NCI-H1417 (cell line): ENCODE measurements at places on chromosomes 6 and 20.

DNA sequence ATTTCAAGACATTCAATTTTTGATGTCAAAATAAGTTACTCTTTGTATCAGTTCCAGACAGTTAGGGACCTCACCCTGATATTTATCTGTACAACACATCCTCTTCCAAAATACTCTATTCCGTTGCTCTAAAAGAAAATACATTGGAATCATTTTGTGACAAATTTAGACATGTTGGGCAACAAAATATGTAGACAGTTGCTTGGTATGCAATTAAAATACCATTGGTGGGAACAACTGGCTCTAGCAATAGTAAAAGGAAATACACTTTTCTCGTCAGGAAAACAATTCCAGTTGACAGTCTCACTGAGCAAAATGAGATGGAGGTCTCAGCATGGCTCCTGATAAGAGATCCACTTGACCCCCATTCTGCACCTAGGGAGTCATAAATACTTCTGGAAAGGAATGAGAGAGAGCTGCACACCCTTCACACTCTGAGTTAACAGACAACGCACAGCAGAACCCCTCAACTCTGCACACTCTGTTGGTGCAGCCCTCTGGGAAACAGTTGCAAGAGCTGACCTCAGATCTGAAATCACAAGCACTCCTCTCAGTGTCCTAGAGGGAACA lies 171.3 kb upstream of the NT5E start:
- DNase-seq, result no peak

- no peak for DNase-seq
Observed at GRCh38 chr6:13523826-13524622, 36.6 kb upstream of the GFOD1 start.

DNA sequence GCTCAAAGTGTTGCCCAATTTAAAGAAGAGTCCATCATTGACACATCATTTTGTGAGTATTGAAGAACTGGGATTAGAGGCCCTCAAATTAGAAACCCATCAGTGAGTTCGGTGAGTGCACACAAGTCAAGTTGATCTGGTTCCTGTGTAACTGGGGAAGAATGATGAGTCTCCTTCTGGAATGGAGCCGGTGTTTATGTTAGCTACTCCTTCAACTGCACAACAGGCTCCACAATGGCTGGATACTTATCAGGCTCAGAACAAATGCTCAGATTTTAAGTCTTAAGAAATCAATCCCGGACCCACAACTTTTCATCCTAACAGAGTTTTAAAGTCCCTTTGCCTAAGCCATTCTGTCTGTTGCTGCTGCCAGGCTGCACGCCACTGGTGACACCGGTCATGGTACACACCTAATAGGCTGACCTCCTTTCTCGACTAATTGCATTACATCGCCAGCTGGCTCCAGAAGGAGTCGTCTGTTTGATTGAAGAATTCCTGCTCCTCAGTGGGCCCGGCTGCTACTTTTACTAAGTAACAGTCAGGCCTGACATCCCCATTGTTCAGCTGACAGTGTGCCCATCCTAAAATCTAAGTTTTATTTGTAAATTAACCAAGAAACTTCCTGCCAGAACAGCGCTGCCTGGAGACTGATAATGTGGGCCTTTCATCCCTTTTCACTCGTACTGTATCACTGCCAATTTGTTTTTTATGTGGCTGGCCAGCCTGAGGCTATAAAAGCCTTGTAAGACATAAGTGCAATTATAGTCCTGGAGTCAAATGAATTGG lies 130.4 kb downstream of the INSM1 start:
- no peak for DNase-seq

- DNase-seq, result peak; percentile 20
Observed at GRCh38 chr6:116218172-116218633, 35.7 kb downstream of the TSPYL4 start.

GRCh38 chr6:27593200-27593818 lies 120.4 kb upstream of the ZNF184 start:
- no peak for DNase-seq

GRCh38 chr6:593139-593906 lies 63.6 kb downstream of the HUS1B start:
- DNase-seq, result peak; percentile 48

GRCh38 chr6:52362443-52363227 lies 684 bp downstream of the PAQR8 start:
- peak; percentile 68 for DNase-seq

DNA sequence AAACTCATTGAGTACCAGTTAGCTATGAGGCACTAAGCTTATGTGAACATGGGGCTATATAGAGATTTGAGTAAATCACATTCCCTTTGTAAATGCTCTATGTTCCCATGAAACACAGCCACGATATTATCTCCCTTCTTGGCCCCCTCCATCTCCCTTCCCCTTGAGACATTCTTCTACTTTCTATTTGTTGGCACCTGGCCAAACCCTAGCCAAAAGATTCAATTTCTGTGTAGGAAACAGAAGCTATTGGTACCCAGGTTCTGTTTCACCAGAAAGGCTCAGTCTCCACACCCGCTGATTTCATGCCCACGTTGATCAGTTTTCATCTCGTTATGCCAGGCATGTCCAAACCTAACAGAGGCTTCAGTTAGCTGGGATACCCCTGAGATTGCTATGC lies 145.5 kb upstream of the LAMP5 start:
- DNase-seq, result no peak

DNA sequence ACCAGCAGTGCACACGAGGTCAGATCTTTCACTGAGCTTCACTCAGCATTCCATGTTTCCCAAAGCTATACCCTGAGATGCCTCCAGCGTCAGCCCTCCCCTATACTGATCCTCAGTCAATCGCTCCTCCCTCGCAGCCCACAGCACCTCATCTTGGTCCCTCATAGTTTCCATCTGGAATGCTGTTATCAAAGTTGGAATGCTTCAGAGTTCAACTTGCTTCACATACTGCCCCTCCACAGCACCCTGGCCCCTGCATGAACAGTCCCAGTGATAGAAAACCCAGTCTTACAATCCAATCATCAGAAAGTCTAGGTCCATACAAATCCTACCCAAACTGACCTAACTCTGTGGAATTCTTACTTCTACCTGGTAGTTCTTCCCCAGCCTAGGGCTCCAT lies 20.0 kb downstream of the SPAG4 start:
- no peak for DNase-seq

DNA sequence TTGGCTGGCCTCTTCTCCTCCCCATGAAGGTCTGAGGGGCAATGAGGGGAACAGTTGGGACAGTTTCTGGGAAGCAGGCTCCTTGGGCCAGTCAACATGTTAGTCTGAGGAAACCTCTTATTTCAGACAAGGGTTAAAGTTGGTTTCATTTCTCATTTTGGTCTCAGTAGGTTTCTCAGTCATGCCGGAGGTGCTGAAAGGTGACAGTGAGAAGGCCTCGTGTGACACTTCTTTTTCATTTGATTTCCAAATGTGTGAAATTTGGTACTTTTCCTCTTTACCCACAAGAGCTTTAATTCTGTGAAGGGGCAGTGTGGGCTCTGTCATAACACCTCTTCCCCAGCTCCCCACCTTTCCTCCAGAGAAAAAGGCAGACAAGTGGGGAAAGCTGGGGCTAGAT lies 7.5 kb upstream of the GLP1R start:
- DNase-seq, result no peak

- DNase-seq, result no peak
Observed at GRCh38 chr20:52031206-52031562, 160.4 kb downstream of the ZFP64 start.

DNA sequence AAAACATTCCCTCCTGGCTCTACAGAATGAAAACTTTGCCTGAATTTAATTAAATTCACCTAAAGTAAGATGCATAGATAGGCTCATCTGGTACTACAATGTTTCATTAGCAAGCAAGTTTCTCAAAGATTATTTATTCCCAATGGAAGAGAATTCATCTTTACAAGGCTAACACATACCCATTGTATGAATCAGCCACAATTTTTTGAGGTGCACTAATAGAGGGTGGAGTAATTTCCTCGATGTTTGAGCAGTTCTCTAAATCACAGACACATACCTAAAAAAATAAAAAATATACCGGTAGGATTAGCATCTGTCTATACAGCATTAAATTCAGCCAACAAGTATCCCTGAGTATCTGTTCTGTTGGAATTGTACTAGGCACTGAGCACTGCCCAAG lies 32.7 kb downstream of the ROS1 start:
- DNase-seq, result no peak

GRCh38 chr20:43658723-43659419 lies 8.0 kb upstream of the MYBL2 start:
- no peak for DNase-seq

- no peak for DNase-seq
Observed at GRCh38 chr6:169894377-169894960, 143.0 kb downstream of the ERMARD start.

DNA sequence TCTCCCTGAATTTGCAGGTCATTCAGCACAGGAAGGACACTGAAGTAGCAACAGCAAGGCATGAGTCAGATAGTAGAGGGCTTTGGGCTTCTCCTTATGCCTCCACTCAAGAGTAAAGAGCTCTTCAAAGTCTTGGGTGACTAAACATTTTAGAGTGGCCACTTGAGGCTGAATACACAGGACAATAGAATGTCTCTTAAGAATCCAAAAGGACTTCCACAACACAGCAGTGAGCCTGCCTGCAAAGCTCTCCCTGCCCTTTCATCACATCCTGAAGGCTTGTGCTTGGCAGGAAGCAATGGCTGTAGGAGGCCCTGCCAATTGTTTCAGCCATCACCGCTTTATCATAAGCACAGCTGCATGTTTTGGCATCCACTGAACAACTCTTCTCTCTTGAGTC lies 36.8 kb downstream of the FOXQ1 start:
- peak; percentile 32 for DNase-seq

- DNase-seq, result no peak
Observed at GRCh38 chr20:10939331-10939941, 265.6 kb upstream of the JAG1 start.

GRCh38 chr20:61524951-61525666 lies 273.0 kb downstream of the CDH4 start:
- DNase-seq, result peak; percentile 52

GRCh38 chr20:17643531-17644188 lies 38.4 kb downstream of the RRBP1 start:
- no peak for DNase-seq

GRCh38 chr6:79307321-79308036 lies 73.0 kb upstream of the HMGN3 start:
- DNase-seq, result peak; percentile 11

- no peak for DNase-seq
Observed at GRCh38 chr20:22984606-22985005, 50.5 kb upstream of the SSTR4 start.

DNA sequence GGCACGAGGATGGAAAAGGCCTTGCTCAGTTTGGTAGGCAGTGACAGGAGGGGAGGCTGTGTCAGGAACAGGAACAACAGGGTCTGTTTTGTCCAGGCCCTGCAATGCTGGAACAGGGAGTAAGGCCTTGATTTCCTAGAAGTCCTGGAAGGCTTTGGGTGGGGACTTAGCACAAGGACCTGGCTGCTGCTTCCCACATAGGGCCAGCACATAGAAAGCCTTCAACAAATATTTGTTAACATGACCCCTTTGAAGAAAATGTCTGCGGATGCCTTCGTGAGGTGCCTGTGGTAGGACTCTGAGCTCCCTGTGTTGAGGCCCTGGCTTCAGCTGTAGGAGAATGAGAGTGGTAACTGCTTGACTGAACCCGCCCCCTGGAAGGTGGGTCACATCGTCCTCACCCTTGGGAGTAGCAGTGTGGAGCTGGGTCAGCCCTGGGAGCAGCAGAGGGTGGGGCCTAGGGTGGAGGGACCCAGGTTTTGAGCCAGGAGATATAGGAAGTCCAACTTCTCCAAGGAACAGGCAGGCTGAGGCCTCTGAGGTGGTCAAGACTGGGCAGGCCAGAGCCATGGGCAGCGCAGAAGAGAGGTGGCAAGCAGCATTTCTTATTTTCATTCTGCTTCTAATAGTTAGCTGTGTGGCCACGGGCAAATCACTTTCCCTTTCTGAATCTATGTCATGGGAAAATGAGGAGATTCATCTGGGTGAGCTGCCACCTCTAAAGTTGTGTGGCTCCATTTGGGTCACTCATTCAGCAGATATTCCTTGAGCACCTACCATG lies 50.0 kb downstream of the CNBD2 start:
- DNase-seq, result no peak

DNA sequence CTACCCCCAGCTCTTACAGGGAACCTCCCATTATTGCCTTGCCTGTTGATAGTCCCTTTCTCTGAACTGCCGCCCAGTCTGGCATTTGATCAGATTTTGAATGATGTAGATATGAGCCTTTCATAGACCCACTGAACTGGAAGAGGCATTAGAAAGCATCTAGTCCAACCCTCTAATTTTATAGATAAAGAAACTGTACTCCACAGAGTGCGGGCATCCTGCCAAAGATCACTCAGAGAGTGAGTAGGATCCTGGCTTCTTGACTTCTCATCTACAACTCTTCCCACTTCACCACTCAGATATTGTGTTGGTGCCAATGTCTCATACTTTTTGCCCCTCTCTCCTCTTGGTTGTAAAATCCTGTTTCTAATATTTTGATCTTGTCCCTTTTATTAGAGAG lies 179.2 kb upstream of the BMP2 start:
- peak; percentile 29 for DNase-seq
